ENCODE measurements at places on chromosomes 11 and 22.

DNA sequence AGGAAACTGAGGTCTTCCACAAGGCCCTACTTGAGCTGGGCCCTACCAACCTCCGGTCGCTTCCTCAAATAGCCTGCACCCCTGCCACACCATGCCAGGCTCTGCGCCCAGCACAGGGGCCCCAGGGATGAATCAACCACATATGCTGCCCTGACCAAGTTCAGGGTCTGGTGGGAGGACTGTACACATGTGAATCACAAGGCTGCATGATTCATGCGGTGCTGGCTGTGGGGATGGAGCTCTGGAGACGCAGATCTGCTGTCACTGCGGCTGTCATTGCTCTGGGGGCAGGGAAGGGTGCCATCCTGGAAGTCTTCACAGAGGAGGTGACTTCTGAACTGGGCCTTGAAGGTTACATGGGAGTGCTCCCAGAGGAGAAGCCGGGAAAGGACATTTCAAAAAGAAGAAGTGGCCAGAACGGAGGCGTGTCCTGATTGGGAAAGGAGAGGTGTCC, 21.5 kb downstream of the CYTH4 start:
- peak; percentile 85 for DNase-seq

- DNase-seq, result no peak
Observed at GRCh38 chr22:47443836-47444745, 681.6 kb downstream of the TBC1D22A start.

DNA sequence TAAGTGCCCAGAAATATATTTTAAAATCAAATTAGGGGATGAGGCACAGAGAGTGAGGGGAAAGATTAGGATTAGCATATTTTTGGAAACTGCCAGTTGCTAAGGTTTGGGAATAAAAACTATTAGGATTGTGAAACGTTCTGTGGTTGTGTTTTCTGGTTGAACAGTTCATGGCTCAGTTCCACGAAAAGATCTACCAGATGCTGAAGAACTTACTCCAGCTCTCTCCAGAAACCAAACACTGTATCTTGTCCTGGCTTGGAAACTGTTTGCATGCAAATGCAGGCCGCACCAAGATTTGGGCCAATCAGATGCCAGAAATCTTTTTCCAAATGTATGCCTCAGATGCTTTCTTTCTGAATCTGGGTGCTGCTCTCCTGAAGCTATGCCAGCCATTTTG, 15.3 kb downstream of the UBE4A start:
- no peak for DNase-seq

- DNase-seq, result no peak
Observed at GRCh38 chr22:26286091-26286820, 117.0 kb downstream of the SEZ6L start.

GRCh38 chr11:70592641-70593165, 194.4 kb downstream of the CTTN start:
- DNase-seq, result no peak

DNA sequence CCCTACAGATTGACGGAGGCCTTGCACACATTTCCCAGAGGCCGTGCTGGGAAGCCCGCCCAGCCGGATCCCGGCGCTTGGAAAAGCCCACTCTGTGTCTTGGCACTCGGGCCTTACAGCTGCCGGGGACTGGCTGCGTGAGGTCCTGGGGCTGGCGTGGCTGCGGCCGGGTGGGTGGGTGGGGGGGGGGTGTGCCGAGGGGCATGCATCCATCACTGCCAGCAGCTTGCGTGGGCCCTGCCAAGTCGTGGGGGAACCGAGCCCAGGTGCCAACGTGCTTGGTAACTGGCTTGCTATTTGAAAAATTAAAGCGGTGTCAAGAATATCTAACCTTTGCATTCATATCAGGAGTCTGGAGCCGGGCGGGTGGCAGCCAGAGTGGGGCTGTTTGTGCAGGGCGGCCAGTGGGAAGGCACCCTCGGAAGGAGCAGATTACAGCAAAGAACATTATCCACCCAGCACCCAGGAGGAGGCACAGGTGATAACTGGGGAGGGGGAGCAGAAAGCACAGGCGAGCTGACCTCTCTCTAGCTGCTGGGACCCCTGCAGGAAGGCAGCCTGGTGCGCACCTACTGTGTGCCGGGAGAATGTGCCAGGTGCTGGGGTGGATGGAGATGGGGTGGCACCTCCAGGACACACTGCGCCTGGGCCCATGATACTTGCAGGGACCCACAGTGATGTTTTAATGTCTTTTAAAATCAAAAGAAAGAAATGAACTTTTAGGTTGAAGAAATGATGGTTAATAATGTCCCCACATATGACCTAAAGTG, 28.5 kb upstream of the SMIM38 start:
- DNase-seq, result no peak

- no peak for DNase-seq
Observed at GRCh38 chr11:119125821-119126220, 4.4 kb downstream of the HINFP start.

DNA sequence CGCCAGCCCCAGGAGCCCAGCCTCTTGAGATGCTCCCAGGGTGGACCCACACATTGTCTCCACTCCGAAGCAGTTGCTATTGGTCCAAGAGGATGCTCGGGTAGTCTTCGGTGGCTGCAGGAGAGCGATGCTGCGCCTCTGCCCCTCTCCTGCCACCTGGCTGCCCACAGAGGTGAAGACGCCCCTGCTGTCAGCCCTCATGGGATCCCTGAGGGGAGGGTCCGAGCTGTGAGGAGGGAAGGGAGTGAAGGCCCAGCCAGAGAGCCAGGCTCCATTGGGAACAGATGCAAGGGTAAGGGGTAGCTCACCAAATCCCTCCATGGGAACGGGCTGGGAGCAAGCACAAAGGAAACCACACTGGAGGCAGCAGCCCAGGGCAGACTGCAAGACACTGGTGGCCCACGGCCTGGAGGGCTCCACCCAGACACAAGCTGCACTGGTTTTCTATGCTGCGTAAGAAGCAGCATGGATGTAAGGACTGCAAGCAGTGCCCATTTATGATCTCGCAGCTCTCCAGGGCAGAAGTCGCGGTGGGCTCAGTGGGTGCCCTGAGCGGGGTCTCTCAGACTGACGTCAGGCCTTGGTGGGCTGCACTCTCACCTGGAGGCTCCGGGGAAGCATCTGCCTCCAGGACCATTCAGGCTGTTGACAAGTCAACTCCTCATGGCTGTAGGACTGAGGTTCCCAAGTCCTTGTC, 15.7 kb downstream of the TSPAN32 start:
- DNase-seq, result no peak

DNA sequence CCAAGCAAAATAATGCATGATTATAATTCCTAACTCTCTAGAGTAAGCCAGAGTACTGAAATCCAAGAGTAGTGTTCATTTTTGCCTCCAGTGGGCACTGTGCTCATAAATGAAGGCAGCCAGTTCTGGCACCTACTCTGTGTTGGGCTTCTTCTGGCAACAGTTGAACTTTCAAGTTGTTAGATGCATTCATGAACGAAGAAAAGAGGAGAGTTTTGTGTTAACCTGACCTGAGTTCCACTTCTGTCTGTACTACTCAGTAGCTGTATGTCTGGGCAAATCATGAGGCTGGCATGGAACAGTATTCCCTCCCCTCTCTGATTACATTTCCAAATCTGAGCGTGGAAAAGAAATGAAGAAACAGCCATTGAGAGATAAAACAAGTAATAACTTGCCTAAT, 20.3 kb upstream of the TENM4 start:
- DNase-seq, result no peak

DNA sequence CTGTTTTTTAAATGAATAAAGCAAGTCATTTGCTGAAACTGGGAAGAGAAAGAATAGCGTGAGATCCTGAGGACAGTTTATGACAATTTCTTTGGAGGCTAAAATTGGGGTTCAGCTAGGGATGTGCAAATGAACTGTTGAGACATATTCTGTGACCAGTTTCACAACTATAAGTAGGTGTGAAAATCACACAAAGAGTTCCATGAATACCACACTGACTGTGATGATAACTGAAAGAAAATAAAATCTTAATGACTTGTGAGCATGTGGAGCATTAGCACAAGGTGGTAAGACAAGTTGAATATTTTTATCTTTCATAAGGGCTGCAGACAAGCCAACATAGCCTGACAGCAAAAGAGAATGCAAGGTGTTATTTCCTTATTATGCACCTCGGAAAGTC, 61.1 kb upstream of the PDGFD start:
- no peak for DNase-seq

GRCh38 chr22:30325065-30325720, 1.5 kb downstream of the TBC1D10A start:
- no peak for DNase-seq

- no peak for DNase-seq
Observed at GRCh38 chr11:68658097-68658496, 26.2 kb upstream of the GAL start.

GRCh38 chr11:32400196-32400595, 35.1 kb downstream of the WT1 start:
- DNase-seq, result no peak

GRCh38 chr11:72236774-72237111, 7.2 kb downstream of the PHOX2A start:
- DNase-seq, result no peak
